ENCODE measurements at places on chromosomes 6 and 20. TPM values are rescaled to one million over a fixed set of nuclear protein-coding genes. Genes with fewer than 3 reads are reported as not detected.

- DNase-seq: no peak
Observed at GRCh38 chr6:90175627-90176538, 120.8 kb downstream of the BACH2 start.

GRCh38 chr20:2363187-2363586 lies 17.5 kb upstream of the TGM6 start:
- DNase-seq: no peak

- DNase-seq: no peak
Observed at GRCh38 chr6:62150048-62150663, 135.9 kb downstream of the KHDRBS2 start.

GRCh38 chr6:166955121-166955864 lies 1.1 kb downstream of the RNASET2 start:
- DNase-seq: no peak

- DNase-seq: no peak
Observed at GRCh38 chr6:2314641-2315040, 69.2 kb upstream of the GMDS start.

GRCh38 chr20:9093218-9093957 lies 24.5 kb downstream of the PLCB4 start:
- DNase-seq: no peak

DNA sequence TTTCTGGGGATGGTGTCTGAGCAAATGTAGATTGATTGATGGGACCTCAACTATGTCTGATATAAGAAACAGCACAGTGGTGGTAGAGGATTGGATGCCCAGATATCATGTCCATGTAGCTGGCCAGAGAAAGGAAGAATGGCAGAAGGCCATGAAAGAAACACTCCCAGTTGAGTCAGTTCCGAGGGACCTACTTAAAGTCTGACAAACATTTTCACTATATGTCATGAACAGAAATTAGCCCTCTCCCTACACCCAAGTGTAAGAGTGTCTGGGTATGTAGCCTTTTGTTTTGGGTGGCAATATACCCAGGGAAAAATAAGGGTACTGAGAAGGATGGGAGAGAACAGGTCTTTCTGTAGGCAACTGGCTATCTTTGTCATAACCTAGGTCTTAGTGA lies 434.2 kb downstream of the BCKDHB start:
- DNase-seq: no peak

DNA sequence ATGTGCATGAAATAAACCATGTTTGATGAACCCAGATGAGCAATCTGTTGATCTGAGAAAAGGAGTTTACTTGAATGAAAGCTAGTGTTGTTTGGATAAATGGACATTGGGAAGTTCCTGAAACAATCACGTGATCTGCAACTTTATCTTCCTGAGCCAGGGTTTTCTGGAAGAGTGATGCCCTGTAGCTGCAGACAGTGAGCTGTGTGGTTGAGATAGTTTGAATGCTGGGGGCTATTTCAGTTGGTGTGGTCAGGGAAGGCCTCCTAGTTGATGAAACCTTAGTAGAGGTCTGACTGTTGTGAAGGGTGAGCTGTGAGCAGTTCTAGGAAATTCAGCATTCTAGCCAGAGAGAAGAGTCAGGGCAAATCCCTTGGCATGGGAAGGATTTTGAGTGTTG lies 643.7 kb downstream of the UTRN start:
- DNase-seq: no peak

DNA sequence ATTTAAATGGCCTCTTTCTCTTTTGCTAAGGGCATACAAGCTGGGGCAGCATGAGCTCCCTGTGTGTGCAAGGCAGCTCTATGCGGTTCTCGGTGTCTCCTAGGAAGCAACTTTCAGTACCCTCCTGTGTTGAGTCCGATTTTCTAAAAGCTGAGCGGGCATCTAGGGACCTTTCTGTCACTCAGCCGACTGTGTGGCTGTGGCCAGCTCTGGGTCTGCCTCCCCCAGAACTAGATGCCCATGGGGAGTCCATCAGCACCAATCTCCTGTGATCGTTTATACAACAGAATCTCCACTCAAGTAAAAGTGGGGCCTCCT lies 7.5 kb downstream of the NELFCD start:
- no peak for DNase-seq

Gene IRF4
- total RNA-seq: 4.1 TPM

Gene SAMD5
- total RNA-seq: 0.95 TPM

Gene PPP1R14C
- not detected for total RNA-seq

Gene BPI
- total RNA-seq: not detected

Gene SLPI
- 114 TPM for total RNA-seq

Data from omental fat pad (tissue), 4 donors.